ENCODE measurements at places on chromosomes 3 and 15.

DNA sequence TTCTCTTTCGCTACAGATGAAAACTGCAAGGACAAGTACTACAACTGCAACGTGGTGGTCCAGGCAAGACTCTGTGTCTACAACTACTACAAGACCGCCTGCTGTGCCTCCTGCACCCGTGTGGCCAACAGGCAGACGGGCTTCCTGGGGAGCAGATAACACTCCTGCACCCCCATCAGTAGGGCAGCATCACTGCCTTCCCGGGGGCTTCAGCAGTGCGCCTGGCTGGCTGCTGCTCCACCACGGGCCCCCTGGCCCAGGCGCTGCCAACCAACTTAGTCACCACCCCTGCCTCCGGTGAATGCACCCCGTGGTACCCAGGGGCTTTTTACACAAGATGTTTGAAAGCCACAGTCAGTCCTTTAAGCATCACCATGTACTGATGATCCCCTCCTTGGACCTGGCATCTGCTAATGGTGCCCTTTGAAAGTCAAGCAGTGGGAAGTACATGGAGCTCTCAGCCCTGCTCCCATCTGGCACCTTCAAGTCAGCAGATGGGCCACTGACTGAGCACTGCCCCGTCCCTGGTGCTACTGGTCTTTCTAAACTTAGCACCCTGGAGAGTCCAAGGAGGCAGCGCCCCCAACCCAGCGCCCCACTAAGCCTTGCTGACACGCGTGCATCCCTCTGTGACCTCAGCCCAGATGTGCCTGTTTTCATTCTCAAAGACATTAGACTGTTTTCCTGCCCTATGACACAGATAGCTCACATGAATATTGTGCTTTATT is 33.0 kb upstream of the NR2E3 start:
- DNase-seq: no peak

GRCh38 chr15:90597577-90597976 is 67.9 kb downstream of the CRTC3 start:
- DNase-seq: no peak

- DNase-seq: no peak
These were observed 46.5 kb downstream of the EXOG start for GRCh38 chr3:38542401-38543298.

GRCh38 chr3:128358156-128358895 is 108.4 kb downstream of the DNAJB8 start:
- no peak for DNase-seq

DNA sequence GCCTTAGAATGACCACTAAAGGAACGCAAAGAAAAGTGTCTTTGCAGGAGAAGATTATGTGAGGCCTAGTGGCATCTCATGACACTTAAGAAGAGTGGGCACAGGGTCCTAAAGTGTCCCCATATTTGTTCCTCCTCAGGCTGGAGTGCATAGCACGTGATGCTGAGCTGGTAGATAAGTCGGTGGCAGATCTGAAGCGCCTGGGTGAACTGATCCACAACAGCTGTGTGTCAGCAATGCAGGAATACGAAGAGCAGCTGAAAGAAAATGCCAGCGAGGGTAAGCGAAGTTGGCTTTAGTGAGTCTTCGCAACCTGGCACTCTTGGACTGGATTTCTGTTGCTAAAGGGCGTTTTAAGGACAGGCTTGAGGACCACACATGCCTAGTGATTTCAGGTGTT is 92.6 kb downstream of the CHD2 start:
- no peak for DNase-seq

GRCh38 chr3:175965036-175965435 is 1105.9 kb downstream of the NAALADL2 start:
- peak; percentile 38 for DNase-seq

- DNase-seq: no peak
These were observed 211.3 kb downstream of the XXYLT1 start for GRCh38 chr3:195059471-195060216.

GRCh38 chr3:101388706-101389105 is 68.3 kb upstream of the IMPG2 start:
- no peak for DNase-seq

GRCh38 chr3:48915296-48915695 is 3.3 kb upstream of the ARIH2 start:
- no peak for DNase-seq

DNA sequence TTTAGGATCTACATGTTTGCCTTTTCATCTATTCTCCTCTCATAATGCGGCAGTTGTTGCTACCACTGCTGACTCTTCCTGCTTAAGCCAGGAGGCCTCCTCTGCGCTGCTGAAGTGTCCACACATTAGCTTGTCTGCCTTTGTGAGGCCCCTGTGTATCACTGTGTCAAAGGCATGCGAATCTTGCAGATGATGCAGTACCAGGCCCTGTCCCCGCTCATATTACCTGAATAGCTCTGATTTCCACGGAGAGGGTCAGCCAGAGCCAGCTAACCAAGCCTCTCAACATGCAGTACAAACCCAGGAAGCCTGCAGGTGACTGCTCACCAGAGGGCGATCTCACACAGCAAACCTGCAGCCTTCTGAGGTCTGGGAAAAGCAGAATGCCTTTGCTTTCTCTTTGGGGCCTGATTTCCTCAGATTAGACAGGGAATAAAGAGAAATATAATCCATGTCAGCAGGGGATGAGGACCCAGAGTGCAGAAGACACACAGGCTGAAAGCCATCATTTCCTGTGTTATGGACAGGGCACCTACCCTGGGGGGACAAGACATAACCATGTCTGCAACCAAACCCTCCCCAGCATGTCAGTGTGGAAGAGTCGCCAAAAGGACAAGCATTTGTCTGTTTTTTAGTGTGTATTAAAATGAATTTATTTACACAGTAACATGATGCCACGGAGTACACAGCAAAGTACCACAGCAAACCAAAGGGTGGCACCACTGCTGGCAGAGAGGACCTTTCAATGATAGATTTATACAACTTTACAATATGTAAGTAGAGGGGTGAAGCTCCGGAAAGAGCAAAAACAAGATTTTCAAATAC is 36.8 kb upstream of the TSPAN3 start:
- no peak for DNase-seq

DNA sequence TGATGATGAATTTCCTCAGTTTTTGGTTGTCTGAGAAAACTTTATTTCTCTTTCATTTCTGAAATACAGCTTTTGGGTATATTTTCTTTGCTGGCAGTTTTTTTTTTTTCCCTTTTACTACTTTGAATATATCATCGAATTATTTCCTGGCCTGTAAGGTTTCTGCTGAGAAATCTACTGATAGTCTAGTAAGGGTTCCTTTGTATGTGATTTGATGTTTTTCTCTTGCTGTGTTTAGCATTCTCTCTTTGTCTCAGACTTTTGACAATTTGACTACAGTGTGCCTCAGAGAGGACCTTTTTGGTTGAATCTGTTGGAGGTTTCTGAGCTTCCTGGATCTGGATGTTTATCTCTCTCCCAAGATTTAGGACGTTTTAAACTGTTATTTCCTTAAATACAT is 336.0 kb downstream of the CACNA2D3 start:
- DNase-seq: no peak

DNA sequence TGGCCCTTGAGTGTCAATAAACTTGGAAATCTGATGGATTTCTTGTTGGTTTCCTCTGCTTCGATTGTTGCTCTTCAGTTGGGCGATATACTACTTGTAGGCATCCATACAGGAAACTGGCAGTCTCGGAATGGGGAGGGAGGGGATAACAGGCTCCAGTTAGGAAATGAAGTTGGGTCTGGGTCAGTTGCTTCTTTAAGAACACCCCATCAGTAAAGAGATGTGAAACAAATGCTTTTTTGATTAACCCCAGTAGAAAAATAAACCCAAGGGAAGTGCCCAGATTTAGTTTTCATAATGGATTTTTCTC is 681 bp downstream of the CHMP2B start:
- no peak for DNase-seq

- DNase-seq: no peak
These were observed 189.2 kb downstream of the TP63 start for GRCh38 chr3:189820365-189820720.

All from AG04449 (cell line).